NCI-H510A (cell line): ENCODE measurements at places on chromosomes 5 and 9.
A peak's percentile ranks its signal among the peaks of the same experiment; 100 is the strongest.

GRCh38 chr5:128135286-128135685 is 51.7 kb downstream of the SLC12A2 start:
- no peak for DNase-seq

DNA sequence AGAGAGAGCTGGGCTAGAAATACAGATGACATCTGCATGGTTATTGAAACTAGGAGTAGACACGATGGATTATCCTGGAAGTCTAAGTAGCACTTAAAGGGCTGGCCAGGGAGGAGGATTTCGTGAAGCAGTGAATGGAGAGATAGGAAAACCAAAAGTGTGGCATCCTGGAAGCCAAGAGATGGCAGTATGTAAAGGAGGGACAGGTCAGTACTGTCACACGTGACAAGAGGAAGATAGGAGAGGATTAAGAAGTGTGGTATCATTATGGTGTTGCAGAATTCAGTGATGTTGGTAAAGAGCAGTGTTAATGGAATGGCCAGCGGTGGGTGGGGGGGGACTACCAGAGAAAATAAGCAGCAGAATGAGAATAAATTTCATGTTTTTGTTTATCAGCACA is 11.7 kb downstream of the RAD23B start:
- no peak for DNase-seq

GRCh38 chr5:138955013-138955660 is 80.0 kb upstream of the LRRTM2 start:
- DNase-seq: peak; percentile 72

- no peak for DNase-seq
These were observed 4.6 kb downstream of the ANXA1 start for GRCh38 chr9:73155968-73156864.

- no peak for DNase-seq
These were observed 66.4 kb upstream of the TMC1 start for GRCh38 chr9:72454871-72455491.

- peak; percentile 72 for DNase-seq
These were observed at the start of gene CFAP90 for GRCh38 chr5:7850395-7851239. Gene CFAP90 (minus strand): TSS chr5:7851133. CDS start chr5:7851021, 112 bp downstream.

DNA sequence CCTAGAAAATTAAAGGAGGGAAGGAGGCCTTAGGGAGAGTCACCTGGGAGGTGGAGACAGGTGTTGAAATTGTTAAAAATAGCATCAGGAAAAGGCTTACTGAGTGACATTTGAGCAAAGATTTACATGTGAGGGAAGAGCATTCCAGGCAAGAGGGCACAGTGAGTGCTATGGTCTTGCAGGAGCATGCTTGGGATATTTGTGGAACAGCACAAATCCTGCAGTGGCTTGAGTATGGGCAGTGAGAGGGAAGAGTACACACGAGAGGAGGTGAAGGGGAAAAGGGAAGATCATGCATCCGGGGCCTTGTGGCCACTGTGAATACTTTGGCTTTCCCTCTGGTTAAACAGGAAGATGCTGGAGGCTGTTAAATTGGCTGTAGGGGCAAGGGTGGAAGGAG is 36.6 kb downstream of the ACER2 start:
- DNase-seq: no peak

- no peak for DNase-seq
These were observed 70.5 kb downstream of the MLLT3 start for GRCh38 chr9:20551835-20552234.
